Spleen (tissue), 13 donors: ENCODE measurements at places on chromosomes 12 and 14. TPM values are rescaled to one million over a fixed set of nuclear protein-coding genes. Genes with fewer than 3 reads are reported as not detected.

DNA sequence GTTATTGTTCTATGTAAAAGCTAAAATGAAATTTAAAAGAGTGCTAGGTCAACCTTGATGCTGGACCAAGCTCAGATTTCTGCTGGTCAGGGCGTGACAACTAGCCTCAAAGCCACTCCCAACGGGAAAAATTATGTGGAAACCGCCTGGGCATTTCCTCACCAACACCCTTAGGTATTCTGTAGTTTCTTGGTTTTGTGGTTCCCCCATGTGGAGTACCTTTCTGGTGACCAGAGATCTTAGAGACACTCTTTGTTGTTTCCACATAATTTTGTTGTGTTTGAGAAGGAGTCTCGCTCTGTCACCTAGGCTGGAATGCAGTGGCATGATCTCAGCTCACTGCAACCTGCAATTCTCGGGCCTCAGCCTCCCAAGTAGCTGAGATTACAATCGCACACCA is 119.9 kb downstream of the DENND5B start:
- DNase-seq: no peak

GRCh38 chr14:59728304-59728703 is 142.3 kb downstream of the RTN1 start:
- DNase-seq: no peak

GRCh38 chr12:54364413-54364812 is at the start of gene GPR84:
GPR84 (minus strand) TSS chr12:54364486; CDS start chr12:54363851, 635 bp downstream.
- DNase-seq: no peak

LPAR5 gene
- 17.3 TPM for total RNA-seq

SINHCAF gene
- 62.8 TPM for total RNA-seq

PLA2G1B gene
- total RNA-seq: 1.1 TPM
